Stimulated activated CD8-positive, alpha-beta memory T cell treated with anti-CD3 and anti-CD28 coated beads, Interleukin-4, amount 100 ng/mL, for 4 hours (primary cell): ENCODE measurements at places on chromosomes 5 and 9.

DNA sequence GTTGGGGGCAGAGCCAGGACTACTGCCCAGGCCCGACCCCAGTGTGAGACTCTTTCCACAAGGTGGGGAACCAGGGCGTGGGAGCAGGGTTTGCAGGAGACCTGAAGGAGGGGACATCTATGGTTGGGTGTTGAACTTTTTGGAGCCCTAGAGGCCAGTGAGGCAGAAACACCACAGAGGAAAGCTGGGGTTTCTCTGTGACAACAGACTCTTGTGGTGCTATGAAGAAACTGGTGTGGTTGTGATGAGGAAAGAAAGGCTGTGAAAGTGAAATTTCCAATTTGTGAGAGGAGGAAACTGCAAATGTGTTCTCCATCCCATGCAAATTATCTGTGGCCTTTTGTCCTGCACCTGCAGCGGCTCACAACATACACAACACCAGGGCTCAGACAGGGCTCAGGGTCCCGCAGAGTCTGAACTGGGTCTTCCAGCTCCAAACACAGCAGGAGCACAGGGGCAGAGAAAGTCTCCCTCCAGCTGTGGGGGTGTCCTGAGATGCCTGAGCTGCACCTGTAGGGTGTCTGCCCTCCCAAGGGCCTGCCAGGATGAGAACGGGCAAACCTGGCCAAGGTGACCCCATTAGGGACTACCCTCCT lies 51.4 kb upstream of the GRHPR start:
- no peak for DNase-seq

- no peak for DNase-seq
Observed at GRCh38 chr5:109324351-109324750, 85.4 kb downstream of the PJA2 start.

DNA sequence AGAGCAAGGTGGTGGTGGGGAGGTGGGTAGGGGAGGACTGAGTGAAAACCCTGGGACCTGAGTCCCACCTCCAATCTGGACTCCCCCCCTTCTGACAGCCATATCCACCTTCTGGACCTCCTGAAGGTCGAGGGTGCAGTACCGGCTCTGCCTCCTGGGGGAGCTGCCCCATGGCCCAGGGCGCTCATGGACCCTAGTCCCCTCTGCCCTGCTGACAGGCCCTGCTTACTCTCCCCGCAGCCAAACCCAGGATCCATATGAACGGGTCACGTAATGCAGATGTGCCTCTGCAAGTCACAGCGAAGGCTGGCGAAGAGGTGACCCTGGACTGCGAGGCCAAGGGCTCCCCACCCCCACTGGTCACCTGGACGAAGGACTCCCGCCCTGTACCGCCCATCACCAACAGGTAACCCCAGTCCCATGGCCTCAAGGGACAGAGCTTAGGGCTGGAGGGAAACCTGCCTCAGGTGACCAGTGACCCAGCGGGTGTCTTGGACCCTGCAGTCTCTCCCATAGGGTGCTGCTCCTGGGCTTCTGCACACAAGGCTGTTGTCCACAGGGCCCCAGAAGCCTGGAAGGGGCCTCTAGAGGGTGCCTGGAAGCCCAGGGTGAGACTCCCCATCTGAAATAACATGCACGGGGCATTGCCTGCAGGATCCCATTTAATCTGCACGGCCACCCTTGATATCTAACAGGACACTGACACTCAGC lies 61.7 kb downstream of the HMCN2 start:
- no peak for DNase-seq

DNA sequence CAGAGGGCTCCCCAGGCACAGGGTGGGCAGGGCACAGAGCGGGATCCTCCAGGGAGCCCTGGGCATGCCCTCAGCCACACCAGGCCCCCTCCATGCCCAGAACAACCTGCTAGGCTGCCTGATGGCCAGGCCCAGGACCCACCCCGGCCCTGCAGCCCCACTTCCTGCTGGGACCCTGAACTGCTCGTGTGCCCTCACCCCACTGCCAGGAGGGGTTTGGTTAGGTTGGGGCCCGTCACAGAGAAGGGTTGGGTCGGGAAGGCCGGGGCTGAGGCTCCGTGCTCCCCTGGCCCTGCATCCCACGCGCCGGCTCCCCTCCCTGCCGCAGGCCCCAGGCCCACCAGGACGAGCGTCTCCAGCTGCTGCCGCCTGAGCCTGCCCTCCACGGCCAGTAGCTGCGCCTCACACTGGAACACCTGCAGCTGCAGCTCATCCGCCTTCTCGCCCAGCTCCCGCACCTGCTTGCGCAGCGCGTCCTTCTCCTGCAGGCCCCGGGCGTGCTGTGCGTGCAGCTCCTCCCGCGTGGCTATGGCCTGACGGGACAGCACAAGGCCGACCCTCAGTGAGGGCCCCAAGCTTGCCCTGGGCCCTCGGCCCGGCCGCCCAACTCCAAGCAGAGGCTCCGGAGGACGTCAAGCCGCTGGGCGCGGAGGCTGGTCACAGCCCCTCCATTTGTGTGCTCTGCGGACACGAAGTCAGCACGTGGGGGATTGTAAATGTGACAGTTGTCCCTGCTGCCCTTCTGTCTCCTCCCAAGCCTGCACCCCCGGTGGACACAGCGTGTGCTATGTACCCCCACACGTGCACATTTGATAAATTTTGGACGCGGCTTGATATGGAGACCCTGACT lies 4.0 kb upstream of the DNLZ start:
- DNase-seq: no peak
